ENCODE measurements at places on chromosomes 13 and 19.

GRCh38 chr19:43555185-43555770, 20.0 kb downstream of the XRCC1 start:
- peak; percentile 44 for DNase-seq

- peak; percentile 84 for DNase-seq
Measured at GRCh38 chr19:45927565-45928261, 13.1 kb upstream of the NANOS2 start.

DNA sequence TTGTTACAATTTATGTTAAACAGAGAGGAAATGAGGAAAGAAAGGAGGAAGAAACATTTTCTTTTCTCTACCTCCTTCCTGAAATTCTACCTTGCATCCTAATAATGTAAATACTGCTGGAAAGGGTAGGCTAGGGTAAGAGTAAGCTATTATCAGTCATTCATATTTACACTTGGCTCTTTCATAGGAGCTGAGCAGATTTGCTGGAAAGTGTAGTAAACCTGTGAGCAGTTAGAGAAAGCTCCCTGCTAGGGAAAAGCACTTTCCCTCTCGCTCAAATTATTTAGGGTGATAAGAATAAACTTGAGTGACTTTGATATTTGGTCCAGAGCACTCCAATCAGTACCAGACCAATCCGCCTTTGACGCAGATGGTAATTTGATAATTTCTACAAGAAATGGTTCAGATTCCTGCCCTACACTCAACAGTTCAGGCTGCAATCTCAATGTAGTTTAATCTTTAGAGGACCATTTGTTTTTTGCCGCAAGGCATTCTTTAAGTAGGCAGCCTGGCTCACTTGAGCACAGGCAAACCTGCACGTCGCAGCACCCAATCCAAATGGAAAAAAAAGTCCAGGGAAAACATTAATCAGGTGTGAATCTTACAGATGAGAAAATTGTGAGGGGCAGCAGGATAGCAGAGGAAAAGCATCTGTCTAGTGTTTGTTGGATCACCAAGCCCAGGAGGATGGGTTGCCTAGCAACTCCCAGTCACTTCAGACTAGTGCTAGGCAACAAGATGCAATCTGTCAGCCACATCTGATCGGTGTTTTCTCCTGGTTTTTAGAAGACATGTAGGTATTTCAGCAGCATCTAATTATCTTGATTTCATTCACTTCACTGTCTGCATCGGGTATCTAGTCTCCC, 68.6 kb upstream of the KL start:
- no peak for DNase-seq

DNA sequence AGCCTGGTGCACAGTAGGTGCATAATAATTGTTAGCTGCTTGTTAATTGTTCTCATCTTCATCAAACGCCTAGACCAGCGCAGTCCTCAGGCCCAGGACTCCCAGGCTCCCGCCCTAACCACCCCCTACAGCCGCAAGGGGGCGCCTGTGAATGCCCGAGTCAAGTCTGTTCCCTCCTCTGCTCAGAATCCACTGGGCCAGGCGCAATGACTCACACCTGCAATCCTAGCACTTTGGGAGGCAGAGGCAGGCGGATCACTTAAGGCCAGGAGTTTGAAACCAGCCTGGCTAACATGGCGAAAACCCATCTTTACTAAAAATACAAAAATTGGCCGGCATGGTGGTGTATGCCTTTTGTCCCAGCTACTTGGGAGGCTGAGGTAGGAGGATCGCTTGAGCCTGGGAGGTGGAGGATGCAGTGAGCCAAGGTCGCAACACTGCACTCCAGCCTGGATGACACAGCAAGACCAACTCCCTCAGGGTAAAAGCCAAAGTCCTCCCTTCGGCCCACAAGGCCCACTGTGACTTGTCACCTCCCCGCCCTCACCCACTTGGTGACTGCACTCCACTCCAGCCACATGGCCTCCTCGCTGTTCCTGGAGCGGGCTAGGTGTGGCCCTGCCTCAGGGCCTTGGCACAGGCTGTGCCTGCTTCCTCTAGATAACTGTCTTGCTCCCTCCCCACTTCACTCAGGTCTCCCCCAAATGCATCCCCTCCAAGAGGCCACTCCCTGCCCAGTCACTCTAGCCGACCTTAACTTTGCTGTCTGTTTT, 9.1 kb downstream of the ZNF653 start:
- DNase-seq, result no peak

DNA sequence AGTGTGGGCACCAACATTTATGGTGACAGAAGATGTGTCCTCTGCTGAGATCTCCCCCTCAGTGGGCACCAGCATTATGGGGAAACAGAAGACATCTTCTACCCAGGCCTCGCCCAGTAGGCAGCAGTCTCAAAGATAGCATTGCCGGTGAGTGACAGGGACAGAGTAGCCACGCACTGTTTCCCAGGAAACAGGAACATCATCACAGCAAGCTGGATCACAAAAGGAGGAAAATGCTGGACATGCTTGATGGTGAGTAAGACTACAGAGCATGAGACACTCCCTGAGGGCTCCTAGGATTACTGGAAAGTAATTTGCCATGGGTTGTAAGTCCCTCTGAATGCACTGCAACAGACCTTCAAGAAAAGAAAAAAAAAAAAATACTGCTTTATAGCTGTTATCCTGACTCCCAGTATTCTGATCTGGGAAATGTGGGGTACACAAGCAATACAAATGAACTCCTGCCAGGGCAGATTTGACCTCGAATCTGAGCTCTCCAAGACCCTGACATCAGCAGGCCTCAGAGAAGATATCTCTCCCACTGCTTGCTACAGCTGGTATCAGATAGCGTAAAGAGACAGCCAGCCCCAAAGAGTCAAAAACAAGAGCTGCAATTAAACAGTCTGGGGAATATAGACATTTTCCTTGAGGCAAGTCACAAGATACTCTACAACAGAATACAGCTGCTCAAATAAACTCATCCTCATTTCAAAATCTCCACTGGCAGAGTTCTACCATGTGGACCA, 180.4 kb downstream of the RBM26 start:
- no peak for DNase-seq

- no peak for DNase-seq
Measured at GRCh38 chr19:49393881-49394280, 5.8 kb downstream of the KASH5 start.

DNA sequence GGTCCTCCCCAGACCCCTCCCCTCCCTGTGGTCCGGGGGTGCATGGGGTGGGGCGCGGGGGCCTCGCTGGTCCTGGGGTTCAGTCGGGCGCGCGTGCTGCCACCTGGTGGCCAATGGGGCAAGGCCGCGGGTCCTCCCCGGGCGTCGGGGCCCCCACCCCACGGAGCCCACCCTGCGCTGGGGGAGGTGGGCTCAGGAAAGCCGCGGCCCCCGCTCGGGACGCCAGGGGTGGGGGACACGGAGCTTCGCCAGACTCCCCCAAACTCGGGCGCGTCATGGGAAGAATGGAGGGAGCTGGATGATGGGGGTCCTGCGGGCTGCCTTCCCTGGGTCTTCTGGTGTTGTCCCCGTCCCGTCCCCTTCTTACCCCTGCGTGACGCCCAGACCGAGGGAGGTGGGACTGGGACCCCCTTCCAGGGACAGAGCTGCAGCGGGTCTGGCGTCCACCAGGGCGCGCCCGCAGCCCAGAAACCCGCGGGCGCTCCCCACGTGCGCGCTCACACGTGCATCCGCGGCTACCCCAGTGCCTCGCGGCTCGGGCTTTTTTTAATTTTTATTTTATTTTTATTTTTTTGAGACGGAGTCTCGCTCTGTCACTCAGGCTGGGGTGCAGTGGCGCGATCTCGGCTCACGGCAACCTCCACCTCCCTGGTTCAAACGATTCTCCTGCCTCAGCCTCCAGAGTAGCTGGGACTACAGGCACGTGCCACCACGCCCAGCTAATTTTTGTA, 19.8 kb upstream of the TCF3 start:
- no peak for DNase-seq

DNA sequence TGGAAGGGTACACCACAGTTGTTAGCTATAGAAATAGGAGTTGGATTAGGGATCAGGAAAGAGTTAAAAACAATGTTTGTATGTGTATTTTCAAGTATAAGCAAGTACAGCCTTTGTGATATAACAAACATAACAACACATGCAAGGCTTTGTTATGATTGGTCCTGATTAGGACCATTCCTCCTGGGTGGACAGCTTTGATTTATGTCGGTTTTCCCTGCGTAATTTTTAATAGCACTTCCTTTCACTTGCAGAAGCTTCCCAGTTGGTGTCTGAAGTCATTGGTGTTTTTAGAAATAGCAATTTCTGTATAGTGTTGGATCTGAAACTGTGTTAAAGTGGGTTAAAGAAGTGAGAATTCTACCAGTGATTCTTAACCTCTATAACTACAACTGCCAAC, 10.0 kb downstream of the FNDC3A start:
- no peak for DNase-seq

DNA sequence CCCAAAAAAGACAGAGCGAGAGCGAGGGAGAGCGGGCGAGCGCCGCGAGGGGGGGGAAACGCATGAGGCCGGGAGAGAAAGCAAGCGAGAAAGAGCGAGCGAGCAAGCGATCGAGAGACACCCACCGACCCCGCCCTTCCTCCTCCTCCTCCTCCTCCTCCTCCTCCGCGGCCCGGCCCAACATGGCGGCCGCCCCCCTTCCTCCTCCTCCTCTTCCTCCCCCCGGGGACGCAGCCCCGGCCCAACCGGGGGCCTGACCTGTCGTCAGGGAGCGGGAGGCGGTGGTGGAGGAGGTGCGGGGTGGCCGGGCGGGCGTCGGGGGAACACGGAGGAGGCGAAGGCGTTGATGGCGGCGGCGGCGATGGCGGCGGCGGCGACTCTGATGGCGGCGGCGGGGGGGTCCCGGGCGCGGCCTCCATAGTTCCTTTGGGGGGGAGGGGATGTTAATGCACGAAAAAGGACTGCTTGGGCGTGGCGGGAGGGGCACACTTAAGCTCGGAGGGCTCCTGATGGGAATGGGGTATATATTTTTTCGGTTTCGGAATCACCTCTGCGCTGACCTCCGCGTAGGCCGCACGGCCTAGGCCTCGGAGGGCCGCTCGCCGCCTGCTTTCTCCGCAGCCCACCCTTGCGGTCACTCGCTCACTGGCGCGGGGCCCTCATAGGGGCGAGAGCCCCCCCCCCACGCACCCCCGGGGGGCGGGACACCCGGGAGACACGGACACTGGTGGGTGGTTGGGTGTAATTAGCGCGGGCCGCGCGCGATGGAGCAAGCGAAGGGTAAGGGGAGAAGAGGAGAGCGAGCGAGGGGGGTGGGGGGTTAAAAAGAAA, 1.2 kb downstream of the ZC3H4 start:
- DNase-seq, result peak; percentile 72

DNA sequence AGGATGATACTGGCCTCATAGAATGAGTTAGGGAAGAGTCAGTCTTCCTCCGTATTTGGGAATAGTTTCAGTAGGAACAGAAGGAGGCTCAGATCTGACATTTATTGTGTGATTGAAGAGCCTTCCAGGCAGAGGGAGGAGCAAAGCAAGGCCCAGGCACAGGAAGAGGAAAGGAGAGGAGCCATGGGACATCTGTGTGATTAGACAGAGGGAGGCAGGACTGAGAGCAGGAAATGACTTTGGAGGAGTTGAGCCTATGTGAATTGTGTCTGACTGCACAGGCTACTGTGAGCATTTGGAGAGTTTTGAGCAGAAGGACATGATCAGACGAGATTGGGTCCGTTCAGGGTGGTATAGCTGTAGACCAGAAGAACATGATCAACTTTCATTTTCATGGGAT, 8.5 kb downstream of the SIGLEC7 start:
- DNase-seq, result no peak

DNA sequence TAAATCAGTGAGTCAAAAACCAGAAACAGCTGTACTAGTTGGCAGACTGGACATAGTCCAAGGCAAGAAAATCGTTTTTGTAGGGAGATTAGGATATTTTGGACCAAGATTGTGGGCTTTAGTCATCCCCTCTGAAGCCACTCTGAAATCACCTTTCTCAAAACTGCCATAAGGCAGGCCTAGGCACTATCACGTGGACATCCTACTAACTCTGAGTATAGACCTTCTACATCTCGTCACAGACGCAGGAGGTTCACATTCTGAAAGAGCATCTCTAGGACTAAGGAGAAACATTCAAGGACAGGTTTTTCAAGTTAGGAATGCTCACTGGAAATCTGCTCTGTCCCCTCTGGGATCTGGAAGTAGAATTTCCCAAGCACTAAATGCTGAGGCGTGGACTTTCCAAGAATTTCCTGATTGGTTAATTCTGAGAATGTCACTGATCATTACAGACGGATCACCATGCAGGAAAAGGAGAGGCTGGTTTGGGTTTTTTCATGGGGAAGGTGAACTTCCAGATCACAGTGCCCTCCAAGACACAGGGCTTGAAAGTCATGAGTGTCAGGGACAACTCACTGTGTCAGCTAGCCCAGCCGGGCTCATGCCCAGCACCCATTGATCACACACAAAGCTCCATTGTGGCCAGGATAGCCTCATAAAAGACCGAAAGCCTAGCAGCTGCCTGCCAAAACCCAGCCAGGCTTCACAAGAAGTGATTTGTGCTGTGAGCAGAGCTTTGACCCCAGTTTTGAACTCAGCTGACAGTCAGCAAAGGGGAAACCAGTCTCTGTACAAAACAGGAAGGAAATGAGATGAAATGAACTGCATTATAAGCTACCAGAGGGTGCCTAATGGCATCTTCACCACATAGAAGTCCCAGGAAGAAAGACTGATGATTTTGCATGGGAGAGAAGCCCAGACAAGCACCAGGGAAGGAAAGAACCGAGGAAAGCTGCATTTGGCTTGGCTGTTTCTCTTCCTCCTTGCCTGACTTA, 2.7 kb upstream of the RUBCNL start:
- no peak for DNase-seq

GRCh38 chr13:20780317-20780716, 6.6 kb upstream of the EEF1AKMT1 start:
- no peak for DNase-seq

DNA sequence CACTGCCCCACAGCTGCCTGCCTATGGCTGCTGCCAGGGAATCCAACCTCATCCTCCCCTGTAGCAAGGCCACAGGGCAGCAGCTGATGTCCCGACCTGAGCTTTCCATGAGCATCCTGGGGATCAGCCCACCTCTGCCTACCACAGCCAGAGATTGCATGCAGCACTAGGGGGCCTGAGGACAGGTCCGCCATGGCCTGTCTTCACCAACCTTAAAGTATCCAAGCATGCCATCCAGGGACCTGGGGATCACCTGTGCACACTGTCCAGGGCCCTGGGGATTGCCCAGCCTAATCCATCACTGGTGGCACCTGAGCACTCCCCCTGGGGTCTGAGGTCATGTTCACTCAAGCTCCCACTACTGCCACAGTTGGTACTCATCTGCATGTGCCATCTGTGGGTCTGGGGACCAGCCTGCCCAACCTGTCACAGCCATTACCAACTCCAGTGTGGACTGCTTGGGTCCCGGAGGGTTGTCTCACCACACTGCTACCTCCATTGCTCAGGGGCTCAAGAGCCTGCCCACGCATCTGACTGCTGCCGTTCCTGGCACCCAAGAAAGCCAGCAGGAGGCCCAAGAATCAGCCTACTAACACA, 53.0 kb downstream of the KCTD15 start:
- DNase-seq, result no peak

DNA sequence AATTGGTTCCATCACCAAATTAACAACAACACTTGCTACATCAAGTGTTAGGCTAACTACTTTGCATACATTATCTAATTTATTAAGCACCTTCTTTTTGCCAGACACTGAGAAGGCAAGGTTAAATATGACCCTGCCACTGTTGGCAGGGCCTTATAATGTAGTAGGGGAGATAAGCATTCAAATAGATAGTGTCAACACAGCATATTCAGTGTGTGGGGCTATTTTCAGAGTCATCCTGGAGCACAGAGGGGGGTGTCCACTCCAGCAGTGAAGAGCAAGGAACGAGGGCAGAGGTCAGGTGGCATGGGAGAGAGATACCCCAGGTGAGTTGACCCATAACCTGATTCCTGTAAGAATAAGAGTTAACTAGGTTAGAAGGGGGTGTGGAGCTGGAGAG, 121.6 kb downstream of the COG6 start:
- no peak for DNase-seq

Data from GM12864 (cell line).